ENCODE measurements at places on chromosomes 12 and 14. TPM values are rescaled to one million over a fixed set of nuclear protein-coding genes. Genes with fewer than 3 reads are reported as not detected.

Gene C12orf60
- 15.9 TPM for total RNA-seq

Gene CMKLR1
- total RNA-seq: not detected

Gene STYK1
- not detected for total RNA-seq

Gene ISCU
- total RNA-seq: 162 TPM

Gene HSP90B1
- total RNA-seq: 1,069 TPM

Gene GALC
- total RNA-seq: 20.4 TPM

Gene CLEC4D
- not detected for total RNA-seq

Gene NID2
- total RNA-seq: not detected

Gene SLC4A8
- not detected for total RNA-seq

Gene PMEL
- total RNA-seq: 10,199 TPM

Gene FAM222A
- 8.5 TPM for total RNA-seq

Gene RTL1
- not detected for total RNA-seq

Gene FIGNL2
- 0.24 TPM for total RNA-seq

Gene SLC5A8
- total RNA-seq: 0.08 TPM

Gene ANO6
- total RNA-seq: 30.2 TPM

Gene KIF5A
- 0.29 TPM for total RNA-seq

Gene PTPN6
- not detected for total RNA-seq

Gene AMN1
- 15.4 TPM for total RNA-seq

Gene GPRC5A
- 17.6 TPM for total RNA-seq
